Fibroblast of skin of left quadriceps (primary cell): ENCODE measurements at places on chromosomes 11 and 22.

DNA sequence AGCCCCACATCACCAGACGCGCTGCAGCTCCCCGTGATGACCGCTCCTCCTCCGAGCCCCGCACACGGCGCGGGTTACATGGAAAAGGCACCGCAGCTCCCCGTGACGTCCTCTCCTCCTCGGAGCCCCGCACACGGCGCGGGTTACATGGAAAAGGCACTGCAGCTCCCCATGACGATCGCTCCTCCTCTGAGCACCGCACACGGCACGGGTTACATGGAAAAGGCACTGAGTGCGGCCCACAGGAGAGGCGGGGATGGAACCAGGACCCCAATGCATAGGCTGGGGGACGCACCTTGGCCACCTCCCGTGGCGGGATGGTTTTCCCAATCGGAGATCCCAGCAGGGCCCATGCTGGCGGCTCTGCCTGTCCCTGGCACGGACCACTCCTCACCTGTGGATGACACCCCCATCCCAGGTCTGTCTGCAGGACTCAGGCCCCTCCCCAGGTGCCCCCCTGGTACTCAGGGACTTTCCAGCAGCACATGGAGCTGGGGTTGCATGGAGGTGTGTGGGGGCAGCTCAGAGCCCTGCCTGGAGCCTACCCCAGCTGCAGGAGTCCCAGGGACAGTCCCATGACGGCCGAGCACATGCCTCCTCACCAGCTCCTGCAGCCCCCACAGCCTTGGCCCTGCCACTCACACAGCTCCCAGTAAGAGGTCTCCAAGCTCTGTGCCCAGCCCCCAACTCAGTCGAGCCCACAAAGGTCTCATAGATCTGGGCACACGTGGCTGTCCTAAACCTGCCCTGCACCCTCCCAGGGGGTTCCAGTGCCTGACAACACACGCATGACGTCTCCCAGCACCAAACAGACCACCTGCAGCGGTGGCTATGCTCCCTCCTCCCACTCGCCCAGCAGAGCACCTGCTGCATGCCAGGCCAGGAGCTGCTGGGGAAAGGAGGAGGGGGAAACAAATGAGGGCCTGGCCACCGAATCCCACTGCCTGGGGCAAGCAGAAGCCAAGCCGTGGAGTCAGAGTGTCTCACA is 166.6 kb downstream of the BRD1 start:
- no peak for DNase-seq

DNA sequence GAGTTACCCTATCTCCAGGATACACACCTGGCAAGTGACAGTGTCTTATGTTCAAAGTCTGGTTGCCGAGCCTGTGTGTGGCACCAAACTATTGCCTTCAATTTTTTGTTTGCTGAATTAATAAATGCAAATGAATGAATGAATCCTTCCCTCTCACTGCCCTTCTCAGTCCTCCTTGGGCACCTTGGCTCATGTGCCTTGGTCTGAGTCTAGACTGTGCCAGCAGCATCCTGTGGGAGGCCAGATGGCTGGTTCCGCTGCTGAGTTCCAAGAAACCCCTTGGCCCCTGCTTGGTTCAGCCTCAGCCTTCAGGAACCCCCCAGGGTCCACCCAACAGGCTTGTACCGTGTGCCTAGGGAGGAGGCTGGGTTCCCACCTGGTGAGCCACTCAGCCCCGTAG is 31.0 kb downstream of the TOB2 start:
- DNase-seq = no peak

GRCh38 chr11:86570020-86570419 is 102.4 kb downstream of the ME3 start:
- no peak for DNase-seq

GRCh38 chr11:58914821-58915543 is 24.3 kb upstream of the GLYATL1 start:
- DNase-seq = no peak

DNA sequence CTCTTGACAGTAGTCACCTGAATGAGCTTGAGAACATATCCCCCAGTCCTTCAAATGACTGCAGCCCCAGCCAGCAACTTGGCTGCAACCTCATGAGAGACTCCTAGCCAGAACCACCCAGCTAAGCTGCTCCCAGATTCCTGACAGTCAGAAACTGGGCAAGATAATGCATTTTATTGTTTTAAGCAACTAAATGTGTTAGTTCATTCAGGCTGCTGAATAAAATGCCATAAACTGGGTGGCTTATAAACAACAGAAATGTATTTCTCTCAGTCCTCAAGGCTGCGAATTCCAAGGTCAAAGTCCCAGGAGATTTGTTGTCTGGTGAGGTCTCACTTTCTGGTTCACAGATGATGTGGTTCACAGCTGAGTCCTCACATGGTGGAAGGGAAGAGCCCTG is 5.8 kb upstream of the PAMR1 start:
- DNase-seq = no peak

GRCh38 chr11:132977746-132978145 is 554.6 kb downstream of the OPCML start:
- DNase-seq = no peak

- DNase-seq = no peak
These were observed 1511.2 kb downstream of the FAM181B start for GRCh38 chr11:81222491-81222890.

DNA sequence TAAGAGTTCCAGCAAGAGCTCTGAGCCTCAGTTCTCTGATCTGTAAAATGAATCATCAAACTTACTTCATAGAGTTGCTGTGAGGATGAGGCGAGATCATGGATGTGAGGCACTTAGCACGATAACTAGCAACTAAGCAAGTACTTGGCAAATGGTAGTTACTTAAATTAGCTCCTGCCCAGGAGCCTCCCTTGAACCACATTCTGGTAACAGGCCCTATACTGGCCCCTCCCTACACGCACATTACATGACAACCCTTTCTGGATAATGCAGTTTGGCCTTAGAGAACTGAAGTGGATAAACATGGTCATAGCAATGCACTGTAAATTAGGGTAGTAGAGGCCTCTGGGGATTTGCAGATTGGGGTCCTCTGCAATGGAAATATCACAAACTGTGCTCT is 187.4 kb upstream of the NARS2 start:
- DNase-seq = no peak

DNA sequence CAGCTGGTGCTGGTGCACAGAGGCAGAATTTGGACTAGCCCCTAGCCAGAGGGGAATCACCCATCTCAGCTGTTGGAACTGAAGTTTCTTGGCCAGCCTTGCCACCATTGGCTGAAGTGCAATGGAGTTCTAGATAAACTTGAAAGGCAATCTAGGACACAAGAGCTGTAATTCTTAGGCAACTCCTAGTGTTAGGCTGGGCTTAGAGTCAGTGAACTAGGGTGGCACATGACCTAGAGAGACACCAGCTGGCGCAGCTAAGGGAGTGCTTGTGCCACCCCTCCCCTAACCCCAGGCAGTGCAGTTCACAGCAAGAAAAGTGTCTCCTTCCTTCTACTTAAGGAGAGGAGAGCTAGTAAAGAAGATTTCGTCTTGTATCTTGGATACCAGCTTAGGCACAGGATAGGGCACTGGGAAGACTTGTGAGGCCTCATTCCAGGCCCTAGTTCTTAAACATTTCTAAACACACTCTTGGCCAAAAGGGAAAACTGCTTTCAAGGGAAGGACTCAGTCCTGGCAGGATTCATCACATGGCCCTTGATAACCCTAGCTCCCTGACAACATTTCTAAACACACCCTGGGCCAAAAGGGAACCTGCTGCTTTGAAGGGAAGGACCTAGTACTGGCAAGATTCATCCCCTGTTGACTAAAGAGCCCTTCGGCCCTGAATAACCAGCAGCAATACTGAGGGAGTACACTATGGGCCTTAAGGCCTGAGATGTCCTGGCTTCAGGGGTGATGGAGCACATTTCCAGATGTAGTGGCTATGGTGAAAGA is 53.4 kb downstream of the XRRA1 start:
- DNase-seq = no peak

GRCh38 chr11:73325036-73325981 is 17.2 kb downstream of the ARHGEF17 start:
- no peak for DNase-seq

GRCh38 chr11:15072551-15073143 is 746 bp upstream of the CALCB start:
- DNase-seq = no peak

DNA sequence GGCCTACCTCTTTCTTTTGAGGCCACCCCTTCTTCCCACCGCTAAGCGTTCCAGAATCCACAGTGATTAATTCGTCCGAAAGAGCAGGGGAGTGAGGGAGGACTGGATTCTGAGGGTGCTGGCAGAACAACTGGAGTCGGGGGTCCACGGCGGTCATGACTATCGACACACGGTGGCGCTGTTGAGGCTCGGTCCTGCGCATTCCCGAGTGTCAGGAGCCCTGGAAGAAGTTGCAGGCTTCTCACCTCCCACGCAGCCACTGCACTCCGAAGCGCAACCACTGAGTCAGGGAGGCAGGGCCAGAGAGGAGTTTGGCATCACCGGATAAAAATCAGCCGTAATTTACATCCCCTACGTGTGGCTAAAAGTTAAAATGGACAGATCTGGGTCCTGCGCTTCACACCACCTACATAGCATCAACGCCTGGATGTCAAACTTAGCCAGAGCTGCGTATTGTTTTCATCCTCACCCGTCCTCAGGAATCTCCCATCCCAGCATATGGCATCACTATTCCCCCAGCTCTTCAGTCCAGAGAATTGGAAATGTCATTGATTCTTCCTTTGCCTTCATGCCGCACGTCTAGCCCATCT is 10.7 kb upstream of the CTSF start:
- peak; percentile 41 for DNase-seq

DNA sequence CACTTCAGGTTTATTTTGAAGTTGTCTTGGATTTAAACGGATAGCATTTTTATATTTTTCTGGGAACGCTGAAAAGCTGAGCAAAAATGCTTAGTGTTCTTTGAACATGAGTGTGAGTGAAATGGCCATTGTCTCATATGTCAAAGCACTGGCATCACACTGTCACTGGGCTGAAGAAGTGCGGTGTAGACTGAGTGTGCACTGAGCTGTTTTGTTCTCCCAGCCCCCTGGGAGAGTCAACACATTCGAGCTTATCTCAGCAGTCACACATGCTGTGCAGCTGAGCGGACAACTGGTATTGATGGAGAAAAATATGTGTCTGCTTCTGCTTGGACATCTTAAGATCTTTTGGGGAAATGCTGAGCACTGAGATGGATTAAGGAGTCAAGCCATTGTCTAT is 90.8 kb downstream of the TECTA start:
- DNase-seq = no peak

GRCh38 chr11:30789270-30789669 is 203.1 kb upstream of the MPPED2 start:
- DNase-seq = peak; percentile 82

DNA sequence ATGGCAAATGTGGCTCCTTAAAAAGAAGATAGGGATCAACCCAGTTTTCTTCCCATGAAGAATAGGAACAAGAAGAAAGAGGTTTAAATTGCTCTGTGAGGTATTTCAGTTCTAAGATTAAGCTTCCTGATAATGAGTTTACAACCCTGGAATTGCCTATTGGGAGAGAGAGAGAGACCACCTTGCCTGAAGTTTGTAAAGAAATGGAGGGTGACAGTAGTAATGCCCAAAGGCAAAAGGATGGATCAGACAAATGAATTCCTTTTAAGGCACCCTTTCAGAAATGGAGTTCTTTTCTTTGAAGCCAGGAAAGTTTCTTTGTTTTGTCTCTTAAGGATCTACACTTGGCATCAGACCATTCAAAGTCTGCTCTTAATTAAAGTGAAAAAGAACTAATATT is 74.3 kb downstream of the DDIAS start:
- DNase-seq = no peak

- DNase-seq = no peak
These were observed 19.8 kb upstream of the GNB1L start for GRCh38 chr22:19874307-19875060.

- no peak for DNase-seq
These were observed 525.1 kb downstream of the BRD1 start for GRCh38 chr22:49302530-49302929.

GRCh38 chr11:67648796-67649613 is 1.5 kb downstream of the ACY3 start:
- DNase-seq = no peak
